ENCODE measurements at places on chromosomes 5 and 9.

GRCh38 chr5:111408817-111409216 lies 103.5 kb downstream of the STARD4 start:
- no peak for DNase-seq

DNA sequence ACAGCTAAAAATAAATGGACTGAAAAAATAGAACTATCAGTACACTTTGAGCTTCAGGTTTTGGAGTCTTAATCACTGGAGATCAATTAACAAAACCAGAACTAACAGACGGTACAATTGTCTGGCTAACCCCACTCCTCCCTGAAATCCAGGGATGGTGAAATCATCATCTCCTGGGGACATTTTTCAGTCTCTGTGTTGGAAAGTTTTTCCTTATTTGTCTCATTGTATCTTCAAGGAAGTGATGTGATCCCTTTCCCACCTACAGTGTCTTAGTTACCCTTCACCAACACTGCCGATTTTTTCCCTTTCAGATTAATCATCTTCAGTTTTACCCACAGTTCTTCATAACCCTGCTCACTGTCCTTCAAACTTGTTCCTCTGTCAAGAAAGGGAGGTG lies 81.9 kb downstream of the MAP1B start:
- no peak for DNase-seq

GRCh38 chr5:154977409-154977808 lies 36.1 kb upstream of the KIF4B start:
- no peak for DNase-seq

- DNase-seq = peak; percentile 77
These were observed 71.5 kb downstream of the DAP start for GRCh38 chr5:10689391-10690081.

- DNase-seq = no peak
These were observed 6.1 kb downstream of the SETX start for GRCh38 chr9:132348676-132349075.

GRCh38 chr5:95113489-95113888 lies 171.4 kb downstream of the MCTP1 start:
- DNase-seq = no peak

DNA sequence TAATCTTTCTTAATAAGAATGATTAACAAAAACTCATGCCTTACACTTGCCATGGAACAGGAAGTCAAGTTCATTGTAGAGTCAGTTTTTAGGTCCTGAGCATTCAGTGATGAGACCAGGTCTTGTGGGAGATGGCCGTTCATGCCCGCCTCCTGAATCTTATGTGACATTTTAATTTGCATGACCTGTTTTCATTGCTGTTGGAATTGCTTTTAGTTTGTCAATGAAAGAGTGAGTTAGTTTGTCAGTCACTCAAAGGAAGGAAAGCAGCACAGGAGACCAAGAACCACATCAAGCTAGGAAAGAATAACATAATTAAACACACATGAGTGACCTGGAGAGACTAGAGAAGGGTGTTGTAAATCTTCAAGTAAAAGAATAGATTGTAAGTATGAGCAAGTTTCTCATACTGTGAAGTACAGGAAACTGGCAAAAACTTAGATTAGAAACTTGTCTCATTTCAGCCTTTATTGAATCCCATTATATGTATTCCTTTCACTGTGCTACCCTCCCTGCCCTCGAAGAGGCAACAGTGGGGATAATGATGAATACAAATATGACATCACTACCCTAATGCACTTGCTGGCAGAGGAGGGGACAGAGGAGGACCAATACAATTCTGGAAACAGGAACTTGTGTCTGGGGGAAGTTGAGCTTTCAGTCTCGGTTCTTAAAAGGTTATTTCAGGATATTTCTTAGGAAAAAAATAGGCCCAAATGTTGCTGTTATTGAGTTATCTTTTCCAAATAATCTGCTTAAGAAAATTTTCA lies 64.3 kb upstream of the C6 start:
- DNase-seq = no peak

- DNase-seq = no peak
These were observed 692 bp downstream of the PSAT1 start for GRCh38 chr9:78297672-78297961.

DNA sequence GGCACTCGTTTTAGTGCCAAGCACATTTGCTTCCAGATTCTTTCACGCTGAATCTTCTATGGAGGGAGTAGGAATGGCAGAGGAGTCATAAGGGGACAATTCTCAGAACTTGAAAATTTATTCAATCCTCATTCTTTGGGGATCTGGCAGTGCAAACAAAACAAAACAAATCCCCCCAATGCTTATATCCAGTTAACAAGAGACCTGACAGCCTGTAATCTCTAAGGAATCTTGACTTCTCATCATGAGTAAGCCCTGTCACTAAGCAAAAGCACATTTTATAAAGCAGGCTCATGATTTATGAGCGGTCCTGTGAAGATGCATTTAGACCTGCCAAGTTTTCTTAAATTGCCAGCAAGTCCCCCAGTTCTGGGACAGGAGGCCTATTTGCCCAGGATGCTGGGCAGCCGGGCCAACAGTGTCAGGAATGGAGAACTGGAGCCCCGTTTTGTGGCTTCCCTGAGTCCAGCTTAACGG lies 513.9 kb downstream of the CTNND2 start:
- DNase-seq = no peak

GRCh38 chr9:118395415-118395814 lies 691.2 kb downstream of the TLR4 start:
- no peak for DNase-seq

DNA sequence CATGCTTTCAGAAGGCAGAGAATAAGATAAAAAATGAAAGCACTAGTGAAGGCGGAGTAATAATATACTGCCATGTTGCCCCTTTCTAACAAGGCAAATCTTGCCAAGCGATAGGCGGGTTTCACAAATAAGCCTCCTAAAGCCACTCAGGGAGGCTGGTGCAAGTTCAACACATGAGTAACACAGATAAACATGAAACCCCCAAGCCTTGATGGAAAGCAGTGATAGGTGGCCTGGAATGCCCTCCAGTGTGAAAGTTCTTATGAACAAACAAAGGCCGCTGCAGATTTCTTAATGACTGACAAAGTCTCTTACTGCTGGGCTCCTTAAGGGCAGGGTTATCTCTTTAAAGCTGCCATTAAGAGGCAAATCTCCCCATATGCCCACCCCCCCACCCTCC lies 154.7 kb downstream of the ZDHHC21 start:
- DNase-seq = peak; percentile 52

DNA sequence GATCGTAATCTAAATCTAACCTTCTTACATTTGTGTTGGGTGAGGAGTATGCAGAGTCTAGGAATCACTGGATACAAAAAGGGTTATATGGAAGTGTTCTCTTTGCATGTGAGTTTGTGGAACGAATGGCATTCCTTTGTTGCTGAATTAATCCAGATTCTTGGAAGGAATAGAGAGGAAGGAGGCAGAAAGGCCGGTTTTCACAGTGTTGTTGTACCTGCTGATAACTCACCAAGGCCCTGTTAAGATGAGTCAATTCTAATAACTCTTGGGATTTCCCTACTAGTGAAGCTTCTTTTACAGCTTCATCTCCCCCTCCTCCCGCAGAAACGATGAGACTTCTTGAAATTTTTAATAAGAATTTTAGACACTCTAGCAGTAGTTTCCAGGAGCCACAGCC lies 84.0 kb downstream of the ZSWIM6 start:
- no peak for DNase-seq

- no peak for DNase-seq
These were observed 586.3 kb downstream of the BRINP1 start for GRCh38 chr9:118782790-118783463.

GRCh38 chr5:79508354-79508753 lies 5.6 kb downstream of the HOMER1 start:
- no peak for DNase-seq

- DNase-seq = peak; percentile 41
These were observed at the start of gene DOK3 for GRCh38 chr5:177509381-177509951. Gene DOK3 (minus strand): TSS chr5:177509826. CDS start chr5:177509540, 286 bp downstream.

DNA sequence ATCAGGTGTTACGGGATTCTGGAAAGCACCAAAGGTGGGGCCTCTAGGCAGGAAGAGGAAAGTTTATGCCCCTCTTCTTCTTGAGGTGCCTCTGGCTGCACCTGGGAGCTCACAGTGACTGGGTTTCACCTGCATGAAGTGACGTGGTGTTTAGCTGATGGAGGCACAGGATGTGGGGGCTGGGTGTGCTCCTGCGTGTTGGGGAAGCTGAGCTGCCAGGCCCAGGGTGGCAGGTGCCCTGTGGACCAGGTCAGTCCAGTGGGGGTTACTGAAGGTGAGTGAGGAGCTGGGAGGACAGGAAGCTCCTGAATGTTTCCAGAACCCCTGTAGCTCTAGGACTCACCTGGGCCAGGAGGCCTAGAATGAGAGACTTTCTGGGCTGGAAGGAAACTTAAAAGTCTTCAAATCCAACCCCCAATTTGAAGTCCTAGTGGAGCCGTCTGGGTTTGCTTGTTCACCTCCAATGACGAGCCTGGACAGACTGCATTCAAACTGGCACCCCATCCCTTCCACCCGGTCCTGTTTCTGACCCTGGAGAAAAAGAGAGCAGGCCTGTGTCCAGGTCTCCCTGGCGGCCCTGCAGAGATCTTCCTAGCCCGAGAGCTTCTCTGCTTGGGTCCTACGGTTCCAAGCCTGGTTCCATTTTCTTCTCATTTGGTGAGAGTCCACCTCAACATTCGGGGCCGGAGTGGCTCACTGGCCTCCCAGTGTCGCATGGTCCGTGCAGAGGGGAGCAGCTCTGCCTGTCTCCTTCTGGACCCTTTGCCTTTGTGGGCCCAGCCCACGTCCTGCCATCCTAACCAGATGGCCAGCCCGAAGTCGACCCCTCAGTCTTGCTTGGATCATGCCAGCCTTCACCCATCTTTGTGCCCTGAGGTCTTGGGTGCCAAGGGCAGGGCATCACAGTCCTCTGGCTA lies 22.3 kb downstream of the TRAF1 start:
- DNase-seq = no peak

DNA sequence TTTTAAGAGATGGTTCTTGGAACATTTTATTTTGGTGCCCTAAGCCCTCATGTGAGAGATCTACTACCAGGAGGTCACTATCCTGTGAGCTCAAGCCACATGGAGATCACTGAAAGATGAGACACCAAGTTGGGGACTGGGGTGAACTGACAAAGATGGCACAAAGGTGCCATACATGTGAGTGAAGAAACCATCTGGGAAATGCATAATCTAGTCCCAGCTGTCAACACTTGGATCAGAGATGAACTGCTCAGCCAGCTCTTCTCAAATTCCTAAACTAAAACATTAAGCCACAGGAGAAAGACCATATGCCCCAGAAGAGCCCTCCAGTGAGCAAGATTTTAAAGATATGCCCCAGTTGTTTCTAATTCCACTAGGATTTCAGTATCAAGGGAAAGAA lies 22.2 kb upstream of the MYOT start:
- no peak for DNase-seq

DNA sequence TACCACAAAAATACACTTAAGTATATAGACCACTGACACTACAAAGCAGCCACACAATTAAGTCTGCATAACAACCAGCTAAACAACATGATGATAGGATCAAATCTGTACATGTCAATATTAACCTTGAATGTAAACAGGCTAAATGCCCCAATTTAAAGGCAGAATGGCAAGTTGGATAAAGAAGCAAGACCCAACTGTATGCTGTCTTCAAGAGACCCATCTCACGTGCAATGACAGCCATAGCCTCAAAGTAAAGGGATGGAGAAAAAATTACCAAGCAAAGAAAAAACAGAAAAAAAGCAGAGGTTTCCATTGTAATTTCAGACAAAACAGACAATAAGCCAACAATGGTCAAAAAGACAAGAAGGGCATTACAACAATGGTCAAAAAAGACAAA lies 77.3 kb upstream of the APC start:
- no peak for DNase-seq

DNA sequence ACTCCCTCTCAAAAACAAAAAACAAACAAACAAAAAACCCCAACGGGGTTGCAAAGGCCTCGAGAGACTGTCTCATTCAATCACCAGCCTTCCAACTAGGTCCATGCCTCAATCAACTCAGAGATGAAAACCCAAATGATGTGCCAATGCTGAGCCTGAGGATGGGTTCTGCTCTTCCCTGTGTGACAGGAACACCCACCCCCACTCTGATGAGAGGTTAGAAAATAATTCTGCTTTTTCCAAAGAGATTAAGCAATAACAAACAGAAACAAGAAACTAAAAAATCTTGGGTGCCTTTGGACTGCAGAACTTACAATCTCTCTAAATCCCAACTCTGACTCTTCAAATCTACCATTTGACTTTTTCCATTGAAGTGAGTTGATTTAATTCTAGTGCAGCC lies 25.5 kb upstream of the FBP1 start:
- DNase-seq = no peak

DNA sequence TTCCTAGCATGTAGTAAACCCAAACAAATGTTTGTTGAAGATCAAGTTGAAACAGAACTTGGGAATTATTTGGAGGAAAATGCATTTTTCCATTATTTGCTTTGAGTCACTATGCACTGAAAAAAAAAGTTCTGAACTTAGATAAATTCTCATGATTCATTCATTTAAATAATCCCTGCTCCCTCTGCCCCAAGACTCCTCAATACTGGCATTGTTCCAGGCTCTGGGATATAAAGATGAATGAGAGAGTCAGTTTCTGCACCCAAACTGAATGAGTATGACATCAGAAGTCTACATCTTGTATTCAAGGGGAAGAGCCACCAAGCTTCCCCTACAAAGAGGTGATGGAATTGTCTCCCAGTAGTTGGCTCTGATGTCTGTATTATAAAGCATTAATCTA lies 123.9 kb downstream of the SEC61B start:
- no peak for DNase-seq

DNA sequence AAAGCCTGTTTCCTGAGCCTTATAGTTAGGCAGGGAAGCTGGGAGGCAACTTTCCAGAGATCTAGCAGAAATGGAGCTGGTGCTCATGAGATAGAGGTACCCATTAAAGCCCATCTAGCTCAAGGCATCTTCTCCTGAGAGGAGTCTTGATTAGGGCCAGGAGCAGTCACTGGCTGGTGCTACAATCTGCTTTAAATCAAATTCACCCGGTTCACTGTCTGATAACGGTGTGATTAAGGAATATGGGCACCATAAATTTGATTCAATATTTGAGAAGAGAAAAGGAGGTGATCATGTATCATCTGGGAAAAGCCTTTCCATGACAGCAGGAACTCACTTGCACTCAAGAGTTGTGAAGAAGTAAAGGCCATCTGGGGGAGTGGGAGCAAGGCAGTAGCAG lies 23.9 kb upstream of the NR5A1 start:
- DNase-seq = no peak

DNA sequence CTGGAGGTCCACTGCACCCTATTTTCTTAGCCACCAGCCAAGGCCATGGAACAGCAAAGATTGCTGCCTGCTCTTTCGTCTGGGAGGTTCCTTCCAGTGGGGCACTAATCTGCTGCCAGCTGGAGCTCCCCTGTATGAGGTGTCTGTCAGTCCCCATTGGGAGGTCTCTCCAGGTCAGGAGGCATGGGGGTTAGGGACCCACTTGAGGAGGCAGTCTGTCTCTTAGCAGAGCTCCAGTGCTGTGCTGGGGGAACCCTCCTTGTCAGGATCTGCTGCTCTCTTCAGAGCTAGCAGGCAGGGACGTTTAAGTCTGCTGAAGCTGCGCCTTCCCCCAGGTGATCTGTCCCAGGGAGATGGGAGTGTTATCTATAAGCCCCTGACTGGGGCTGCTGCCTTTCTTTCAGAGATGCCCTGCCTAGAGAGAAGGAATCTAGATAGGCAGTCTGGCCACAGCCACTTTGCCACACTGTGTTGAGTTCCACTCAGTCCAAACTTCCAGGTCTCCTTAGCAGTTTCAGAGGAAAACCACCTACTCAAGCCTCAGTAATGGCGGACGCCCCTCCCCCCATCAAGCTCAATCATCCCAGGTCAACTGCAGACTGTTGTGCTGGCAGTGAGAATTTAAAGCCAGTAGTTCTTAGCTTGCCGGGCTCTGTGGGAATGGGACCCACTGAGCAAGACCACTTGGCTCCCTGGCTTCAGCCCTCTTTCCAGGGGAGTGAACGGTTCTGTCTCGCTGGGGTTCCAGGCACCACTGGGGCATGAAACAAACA lies 317.7 kb downstream of the LRRC70 start:
- DNase-seq = peak; percentile 18

Measured in WERI-Rb-1 (cell line).